Heart left ventricle (tissue), 16 donors: ENCODE measurements at places on chromosomes 7 and 10. TPM values are rescaled to one million over a fixed set of nuclear protein-coding genes. Genes with fewer than 3 reads are reported as not detected.
A peak's percentile ranks its signal among the peaks of the same experiment; 100 is the strongest.

DNA sequence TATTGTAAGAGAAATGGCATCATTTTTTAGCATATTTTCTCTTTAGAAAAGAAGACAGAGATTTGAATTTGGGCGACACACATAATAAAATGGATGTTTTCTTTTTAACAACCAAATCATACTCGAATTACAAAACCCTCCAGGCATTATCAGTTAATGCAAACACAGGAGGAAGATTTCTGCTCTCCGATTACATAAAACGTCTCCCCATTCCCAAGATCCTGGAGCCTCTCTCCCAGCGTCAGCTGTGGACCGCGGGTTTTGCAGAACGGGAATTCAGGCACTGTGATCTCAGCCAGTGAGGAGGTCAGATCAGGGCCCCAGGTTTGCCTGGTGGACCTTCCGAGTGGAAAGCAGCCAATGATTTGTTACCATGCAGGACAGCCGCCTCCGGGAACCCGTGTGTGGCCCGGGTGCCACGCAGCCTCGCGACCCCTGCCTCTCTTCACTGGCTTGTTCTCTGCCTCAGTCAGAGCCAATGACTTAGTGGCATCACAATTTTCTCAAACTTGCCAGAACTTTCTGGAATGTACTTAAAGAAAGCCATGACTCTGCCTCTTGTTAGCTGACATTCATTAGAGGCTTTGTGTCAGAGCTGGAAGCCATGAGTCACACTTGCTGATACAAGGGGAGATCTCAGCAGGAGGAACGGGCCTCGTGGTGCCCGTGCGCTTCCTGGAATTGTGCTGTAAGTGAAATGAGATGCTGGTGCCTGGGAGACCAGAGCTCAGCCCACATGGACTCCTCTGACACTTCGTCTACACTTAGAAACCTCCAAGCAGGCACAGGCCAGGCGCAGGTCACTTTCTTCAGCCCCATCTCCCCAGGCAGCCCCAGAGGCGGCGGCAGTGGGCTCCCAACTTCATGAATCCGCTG lies 246.1 kb downstream of the KLF6 start:
- DNase-seq, result peak; percentile 54

DNA sequence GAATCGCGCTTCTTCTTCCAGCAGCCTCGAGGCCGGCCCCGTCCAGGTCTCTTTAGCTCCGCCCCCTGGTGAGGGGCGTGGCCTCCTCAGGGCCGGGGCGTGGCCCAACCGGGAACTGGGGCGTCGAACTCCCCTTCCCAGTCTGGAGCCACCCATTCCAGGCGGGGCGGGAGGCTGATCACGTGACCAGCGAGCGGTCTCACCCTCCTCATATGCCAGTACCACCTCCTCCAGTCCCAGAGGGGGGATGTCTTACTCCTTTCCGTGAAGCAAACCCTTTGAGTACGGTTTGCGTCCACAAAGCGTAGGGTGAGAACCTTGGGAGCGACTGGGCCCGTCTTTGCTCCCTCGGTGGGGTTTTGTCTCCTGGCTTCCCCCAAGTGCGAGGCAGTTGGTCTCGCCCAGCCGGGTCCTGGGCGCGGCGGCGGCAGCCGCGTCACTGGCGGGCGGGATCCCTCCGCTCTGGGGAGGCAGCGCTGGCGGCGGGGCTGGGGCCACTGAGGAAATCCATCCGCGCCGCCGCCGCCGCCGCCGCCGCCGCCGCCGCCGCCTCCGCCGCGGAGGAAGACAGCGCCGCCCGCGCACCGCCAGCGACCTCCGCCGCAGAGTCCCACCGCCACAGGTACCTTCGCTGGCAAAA lies at the start of gene GNB2:
Gene GNB2, plus strand, starts transcription at position 439 of the 640 bp plus-strand sequence. CDS start 2,526 bp downstream, outside the sequence.
- DNase-seq, result peak; percentile 99

- no peak for DNase-seq
Observed at GRCh38 chr7:33902746-33903145, 2.6 kb upstream of the BMPER start.

GRCh38 chr7:94264756-94265155 lies 129.9 kb upstream of the COL1A2 start:
- DNase-seq, result no peak

DNA sequence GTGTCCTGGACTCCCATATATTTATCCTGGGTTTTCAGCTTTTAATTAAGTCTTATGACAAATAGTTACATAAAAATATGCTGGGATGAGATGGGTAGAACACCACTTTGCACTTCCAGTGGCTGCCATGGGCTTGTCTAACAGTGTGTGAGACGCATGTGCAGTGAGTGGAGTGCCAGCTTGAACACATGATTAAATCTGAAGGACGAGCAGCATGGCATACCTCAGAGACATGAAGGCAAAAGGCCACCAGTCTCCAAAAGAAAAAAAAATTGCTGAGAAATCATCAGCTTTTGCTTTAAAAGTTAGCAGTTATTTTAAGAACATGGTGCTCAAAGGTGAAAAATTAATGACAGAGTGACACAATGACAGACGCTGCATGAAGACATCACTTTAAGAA lies 139.0 kb upstream of the ADCY1 start:
- DNase-seq, result no peak

The ATRNL1 gene
- polyA plus RNA-seq, result 0.23 TPM

The WDR86 gene
- not detected for polyA plus RNA-seq

- no peak for DNase-seq
Observed at GRCh38 chr10:89659143-89660131, 14.4 kb upstream of the PANK1 start.

DNA sequence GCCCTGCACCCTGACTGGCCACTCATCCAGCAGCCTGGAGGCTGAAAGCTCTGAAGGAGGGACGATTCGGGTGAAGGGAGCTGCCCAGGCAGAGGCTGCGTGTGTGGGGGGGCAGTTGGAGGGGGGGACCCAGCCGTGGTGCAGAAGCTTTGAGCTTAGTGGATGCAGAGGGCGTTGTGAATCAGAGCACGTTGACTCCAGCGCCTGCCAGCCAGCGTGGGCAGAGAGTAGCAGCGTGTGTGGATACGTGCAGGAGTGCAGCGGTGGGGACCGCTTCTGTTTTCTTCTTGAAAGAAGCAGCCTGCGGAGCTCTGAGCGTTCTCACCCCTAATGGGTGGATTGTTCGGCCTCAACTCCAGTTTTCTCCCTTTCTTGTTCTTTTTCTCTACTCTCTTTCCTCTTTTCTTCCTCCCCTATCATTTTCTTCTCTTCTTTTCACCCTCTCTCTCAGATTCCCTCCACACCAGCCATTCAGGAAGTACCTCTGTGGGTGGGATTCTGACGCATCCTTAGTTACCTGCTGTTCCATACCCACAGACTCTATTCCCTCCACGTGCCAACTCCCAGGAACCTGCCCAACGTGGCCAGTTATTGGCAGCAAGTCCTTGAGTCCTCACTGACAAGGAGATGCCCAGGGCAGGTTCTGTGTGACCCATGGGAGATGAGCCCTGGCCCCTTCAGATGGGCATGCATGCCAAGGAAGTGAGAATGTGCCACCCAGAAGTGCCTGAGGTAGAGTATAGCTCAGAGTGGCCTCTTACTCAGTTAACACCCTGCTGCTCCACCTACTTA lies 47.4 kb downstream of the SORCS3 start:
- DNase-seq, result no peak

The GPR15LG gene
- 0.11 TPM for polyA plus RNA-seq

- DNase-seq, result no peak
Observed at GRCh38 chr7:107846324-107846723, 43.3 kb upstream of the SLC26A3 start.

DNA sequence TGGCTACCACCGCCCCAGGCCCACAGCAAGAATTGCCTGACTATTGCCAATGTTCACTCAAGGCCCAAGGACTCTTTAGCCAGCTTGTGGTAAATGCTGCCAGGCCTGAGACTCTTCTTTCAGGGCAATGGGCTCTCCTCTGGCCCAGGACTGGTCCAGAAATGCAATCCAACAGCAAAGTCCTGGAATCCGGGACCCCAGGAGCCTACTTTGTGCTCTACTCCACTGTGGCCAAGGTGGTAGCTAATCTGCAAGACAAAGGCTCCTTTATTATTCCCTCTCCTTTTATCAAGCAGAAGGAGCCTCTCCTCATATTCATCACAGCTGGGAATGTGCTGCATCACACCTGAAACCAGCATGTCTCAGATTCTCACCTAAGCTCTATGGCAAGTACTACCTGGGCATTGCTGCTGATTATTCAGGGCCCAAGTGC lies 107.6 kb upstream of the PRSS58 start:
- DNase-seq, result no peak

GRCh38 chr10:47458466-47459154 lies 25.3 kb downstream of the ANXA8 start:
- no peak for DNase-seq

DNA sequence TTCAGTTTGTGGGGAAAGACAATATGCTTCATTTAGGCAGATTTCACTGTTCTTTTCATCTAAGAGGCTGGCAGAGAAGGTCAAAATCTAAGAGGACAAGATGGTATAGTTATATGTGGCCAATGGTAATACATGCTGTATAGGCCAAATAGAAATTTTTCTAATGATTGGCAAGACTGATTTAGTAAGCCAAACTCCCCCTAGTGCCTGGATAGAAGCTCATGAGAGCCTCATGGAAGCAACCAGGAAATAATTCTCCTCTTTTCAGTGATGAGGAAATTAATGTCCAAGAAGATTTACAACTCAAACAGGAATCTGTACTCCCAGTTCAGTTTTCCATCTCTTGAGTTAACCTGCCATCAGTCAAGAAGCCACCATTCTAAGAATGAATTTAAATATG lies 253.6 kb upstream of the PHF14 start:
- no peak for DNase-seq

DNA sequence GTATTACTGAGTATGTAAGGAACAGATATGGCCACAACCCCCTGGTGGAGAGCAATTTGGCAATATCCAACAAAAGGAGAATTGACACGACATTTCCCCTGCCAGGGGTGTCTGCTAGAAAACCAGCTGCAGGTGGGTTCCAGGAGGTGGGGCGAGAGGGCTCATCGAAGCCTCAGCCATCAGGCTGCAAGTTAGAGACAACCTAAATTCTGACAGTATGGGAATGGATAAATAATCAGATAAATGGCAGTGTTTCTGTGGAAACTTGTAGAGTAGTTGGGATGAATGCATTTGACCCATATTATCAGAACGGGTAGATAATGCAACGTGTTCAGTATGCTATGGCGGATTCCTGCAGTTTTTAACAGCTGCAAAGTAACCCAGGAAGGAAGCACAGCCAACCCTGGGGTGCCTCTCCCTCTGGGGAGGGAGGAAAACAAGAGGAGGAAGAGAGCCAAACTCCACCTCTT lies 3.5 kb downstream of the TMEM273 start:
- DNase-seq, result no peak

- peak; percentile 96 for DNase-seq
Observed at GRCh38 chr10:98414932-98415730, at the start of gene PYROXD2. PYROXD2 (minus strand) TSS chr10:98415182; CDS start chr10:98415135, 47 bp downstream.

The PROSER2 gene
- 0.78 TPM for polyA plus RNA-seq

GRCh38 chr10:78806681-78807221 lies 262.0 kb upstream of the ZMIZ1 start:
- DNase-seq, result no peak

The LIPN gene
- polyA plus RNA-seq, result not detected

- no peak for DNase-seq
Observed at GRCh38 chr7:102069931-102070629, 216.6 kb upstream of the SH2B2 start.

DNA sequence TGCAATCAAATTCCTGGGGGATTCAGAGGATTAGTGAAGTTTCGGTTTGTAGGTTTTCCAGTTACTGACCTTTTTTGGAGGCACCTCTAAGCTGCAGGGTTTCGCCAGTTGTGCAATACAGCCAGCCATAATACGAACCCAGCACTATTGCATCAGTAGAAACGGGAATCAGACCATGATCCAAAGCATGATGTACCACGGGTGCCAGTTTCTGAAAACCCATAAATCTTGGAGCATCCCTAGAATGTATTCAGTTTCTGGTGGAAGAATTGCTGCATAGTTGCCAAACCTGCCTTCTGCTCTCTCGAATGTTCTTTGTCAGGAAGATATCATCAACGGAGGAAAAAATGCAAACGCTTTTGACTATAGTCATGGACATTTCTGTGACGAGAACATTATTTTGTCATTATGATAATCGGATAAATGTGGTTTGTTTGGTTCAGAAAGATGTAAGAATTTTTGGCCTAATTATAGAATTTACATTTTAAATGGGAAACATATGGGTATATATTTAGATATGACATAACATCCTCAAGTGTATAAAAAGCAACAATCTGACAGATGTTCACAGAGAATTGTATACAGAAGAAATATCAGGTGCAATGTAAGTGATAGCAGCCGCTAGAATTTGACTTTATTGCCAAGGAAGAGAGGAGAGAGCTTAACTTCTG lies 186.2 kb upstream of the PRKCQ start:
- no peak for DNase-seq

- no peak for DNase-seq
Observed at GRCh38 chr7:131354390-131354789, 26.7 kb downstream of the MKLN1 start.

GRCh38 chr10:133401981-133402725 lies 8.2 kb downstream of the MTG1 start:
- DNase-seq, result no peak

DNA sequence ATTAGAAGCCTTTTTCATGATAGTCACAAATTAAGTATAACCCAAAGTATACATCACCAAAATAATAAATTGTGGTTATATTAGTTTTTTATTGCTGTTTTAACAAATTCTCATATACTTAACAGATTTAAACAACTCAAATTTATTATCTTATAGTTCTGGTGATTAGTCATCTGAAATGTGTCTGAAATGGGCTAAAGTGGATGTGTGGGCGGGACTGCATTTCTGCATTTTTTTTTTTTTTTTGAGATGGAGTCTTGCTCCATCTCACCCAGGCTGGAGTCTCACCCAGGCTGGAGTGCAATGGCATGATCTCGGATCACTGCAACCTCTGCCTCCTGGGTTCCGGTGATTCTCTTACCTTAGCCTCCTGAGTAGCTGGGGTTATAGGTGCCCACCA lies 891.5 kb upstream of the CELF2 start:
- DNase-seq, result no peak

The CRTAC1 gene
- polyA plus RNA-seq, result 2.0 TPM

The GRM3 gene
- 0.03 TPM for polyA plus RNA-seq

DNA sequence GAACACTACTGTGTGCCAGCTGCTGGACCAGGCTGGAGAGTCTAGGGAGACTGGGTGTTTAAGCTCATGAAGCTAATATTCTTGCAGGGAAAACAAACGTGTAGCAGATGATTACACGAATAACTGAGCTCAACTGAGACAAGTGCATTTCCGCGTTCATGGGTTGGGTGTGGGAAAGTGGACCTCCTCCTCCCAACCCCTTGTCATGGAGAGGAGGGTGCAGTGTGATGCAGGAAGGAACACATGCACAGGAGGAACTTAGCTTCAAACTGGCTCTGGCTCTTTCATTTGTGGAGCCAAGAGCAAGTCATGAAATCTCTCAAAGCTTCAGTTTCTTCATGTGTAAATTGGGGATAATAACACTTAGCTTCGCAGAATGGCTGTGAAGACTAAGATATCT lies 204.3 kb downstream of the ARHGAP12 start:
- no peak for DNase-seq
